ENCODE measurements at places on chromosomes 4 and X.
A peak's percentile ranks its signal among the peaks of the same experiment; 100 is the strongest.

DNA sequence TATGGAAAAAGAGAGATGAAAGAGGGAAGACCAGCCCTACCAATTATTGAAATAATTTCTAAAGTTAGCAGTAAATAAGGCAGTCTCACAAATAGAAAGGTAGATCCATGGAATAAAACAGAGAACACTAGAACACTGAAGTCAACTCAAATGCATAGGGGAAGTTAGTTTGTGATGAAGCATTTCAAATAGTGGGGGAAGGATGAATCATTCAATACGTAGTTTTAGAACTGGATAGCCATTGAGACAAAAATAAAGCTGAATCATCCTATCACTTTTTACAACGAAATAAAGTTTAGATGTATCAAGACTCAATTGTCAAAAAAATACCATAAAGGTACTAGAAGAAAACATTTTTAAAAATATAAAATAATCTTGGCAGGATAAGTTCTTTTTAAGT, 143.2 kb upstream of the DGKK start:
- no peak for DNase-seq

DNA sequence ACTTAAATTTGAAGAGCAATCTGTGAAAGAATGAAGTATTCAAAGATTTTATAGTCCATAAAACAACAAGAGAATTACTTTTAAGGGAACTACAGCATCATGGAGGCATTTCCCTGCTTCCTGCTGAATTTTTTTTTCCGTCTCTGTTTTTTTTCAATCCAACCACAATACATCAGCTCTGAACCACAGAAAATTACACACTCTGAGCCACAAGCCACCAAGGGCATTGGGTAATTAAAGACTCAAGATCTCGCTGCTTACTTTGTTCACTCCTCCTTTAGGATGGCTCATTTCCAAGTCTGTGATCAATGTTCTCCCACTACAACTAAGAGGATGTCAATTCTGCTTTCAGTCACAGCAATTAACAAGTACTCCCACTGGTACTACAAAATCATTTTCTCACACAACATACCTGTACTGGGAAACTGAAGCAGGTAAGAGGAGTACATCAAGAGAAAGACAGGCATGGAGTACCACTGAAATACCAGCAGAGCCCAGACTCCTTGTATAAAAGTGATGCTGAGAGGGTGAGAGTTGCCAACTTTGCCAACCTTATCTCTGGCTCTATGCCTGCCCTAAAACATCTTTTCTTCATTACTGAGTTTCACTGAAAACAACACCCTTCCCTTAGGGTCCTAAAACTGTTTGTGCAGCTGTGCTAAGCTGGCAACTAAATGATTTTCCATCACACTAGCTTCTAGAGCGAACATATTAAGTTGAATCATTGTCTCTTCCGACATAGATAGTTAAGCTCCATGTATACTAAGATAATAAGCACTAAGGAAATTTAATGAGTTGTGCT, 105.8 kb upstream of the MAGEB18 start:
- peak; percentile 48 for DNase-seq

DNA sequence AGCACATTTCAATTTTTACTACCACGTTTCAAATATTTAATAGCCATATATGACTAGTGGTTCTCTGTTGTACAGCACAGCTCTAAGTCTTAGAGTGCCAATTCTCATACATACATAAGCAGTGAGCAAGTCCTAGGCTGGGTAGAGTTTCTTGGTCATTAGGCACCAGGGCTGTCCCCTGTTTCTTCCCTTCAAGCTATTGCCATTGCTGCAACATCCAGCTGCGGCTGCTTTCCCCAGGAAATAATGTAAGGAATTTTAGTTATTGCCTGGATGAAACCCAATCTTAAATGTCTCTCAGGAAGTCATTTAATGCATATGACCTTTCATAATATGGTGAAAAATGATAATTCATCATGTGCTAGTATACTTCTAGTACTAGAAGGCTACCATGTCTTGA, 74.1 kb upstream of the PPP3CA start:
- peak; percentile 12 for DNase-seq

DNA sequence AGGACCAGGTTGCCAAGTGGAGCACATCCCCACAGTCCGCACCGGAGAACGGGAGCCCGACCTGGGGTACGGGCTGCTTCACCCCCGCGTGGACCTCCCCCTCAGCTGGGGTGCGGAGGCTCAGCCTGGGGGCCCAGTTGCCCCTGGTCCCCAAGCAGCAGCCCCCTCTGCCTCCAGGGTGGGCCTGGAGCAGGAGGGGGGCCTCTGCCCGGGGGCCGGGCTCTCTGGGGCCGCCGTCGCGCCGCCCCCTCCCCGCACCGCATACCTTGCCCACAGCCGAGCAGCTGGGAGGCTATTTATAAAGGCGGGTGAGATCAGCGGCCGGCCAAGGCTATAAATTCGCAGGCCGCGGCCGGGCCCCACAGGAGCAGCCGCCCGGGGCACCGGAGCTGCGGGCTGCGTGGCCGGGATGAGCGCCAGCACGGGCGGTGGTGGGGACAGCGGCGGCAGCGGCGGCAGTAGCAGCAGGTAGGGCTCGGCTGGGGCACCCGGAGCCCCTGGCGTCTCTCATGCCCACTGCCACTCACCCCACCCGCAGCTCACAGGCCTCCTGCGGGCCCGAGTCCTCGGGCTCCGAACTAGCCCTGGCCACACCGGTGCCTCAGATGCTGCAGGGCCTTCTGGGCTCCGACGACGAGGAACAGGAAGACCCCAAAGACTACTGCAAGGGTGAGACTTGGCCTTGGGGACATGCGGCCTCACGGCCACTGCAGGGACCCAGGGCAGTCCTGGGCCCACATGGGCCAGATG, at the start of gene SRPK3:
Gene SRPK3 (plus strand): TSS at position 364 of the 750 bp plus-strand sequence. CDS start 46 bp downstream, at position 410.
- peak; percentile 68 for DNase-seq

DNA sequence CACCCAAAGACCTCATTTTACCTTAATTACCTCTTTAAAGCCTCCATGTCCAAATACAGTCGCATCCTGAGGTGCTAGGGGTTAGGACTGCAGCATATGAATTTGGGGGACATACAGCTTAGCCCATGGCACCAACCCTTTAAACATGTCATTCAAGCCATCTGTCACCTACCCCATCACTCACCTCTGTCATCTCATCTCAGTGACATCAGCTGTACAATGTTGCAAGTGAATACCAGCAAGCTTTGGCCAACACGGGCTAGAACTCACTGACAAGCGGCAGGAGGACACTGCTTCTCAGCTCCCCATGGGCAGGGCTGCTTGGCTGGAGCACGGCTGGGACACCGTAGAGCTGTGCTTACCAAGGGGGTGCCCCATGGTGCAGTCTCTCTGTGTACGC, 107.5 kb downstream of the STK32B start:
- DNase-seq, result no peak

- no peak for DNase-seq
These were observed 104.8 kb upstream of the ENPEP start for GRCh38 chr4:110371016-110371770.

GRCh38 chrX:41981481-41982013, 58.2 kb upstream of the CASK start:
- DNase-seq, result no peak

GRCh38 chrX:137427816-137428215, 138.1 kb upstream of the ZIC3 start:
- DNase-seq, result peak; percentile 17

GRCh38 chr4:88040707-88041106, 33.3 kb downstream of the PKD2 start:
- DNase-seq, result no peak

DNA sequence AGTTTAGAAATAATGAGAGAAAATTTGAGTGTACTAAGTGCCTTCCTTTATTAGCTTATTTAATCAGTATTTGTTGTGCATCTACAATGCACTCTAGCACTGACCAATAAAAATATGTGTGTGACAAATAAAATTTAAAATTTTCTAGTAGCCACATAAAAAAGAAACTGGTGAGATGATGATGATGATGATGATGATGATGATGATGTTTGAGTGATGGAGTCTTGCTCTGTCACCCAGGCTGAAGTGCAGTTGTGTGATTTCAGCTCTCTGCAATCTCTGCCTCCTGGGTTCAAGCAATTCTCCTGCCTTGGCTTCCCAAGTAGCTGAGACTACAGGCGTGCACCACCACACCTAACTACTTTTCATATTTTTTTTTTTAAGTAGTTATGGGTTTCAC, 110.2 kb downstream of the RNF150 start:
- no peak for DNase-seq

- DNase-seq, result no peak
These were observed 89.8 kb downstream of the PHKA2 start for GRCh38 chrX:18894156-18894555.

- peak; percentile 25 for DNase-seq
These were observed 4.1 kb downstream of the KDR start for GRCh38 chr4:55121246-55121645.

- no peak for DNase-seq
These were observed 214.4 kb upstream of the CPEB2 start for GRCh38 chr4:14787894-14788293.

GRCh38 chr4:163868445-163868844, 374.0 kb downstream of the TMA16 start:
- no peak for DNase-seq

DNA sequence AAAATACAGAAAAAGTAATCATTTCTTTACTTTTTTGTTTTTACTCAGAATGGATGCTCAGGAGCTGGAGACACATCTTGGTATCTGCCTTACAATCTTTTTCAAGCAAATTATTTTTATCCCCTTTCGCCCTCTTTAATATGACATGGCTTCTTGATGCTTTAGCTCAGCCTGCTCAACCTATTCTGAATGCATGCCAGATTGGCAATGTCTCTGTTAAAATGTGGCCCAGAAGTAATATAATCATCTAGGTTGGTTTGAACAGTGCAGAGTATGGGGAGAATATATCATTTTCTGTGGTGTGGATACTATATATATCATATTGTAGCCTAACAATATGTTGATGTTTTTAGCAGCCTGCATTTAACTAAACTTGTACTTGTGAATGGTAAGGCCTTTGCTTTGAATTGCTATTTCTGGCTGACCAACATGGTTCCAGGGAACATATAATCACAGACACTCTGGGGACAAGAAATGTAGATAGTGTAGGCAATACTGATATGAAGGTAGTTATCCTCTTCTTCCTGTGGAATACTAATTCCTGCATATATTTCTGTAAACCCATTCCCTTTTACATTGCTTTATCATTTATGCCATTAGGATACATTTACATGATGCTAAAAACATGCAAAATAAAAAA, 282.7 kb downstream of the PPP3CA start:
- DNase-seq, result no peak

- no peak for DNase-seq
These were observed 189.1 kb downstream of the SHOX start for GRCh38 chrX:819684-820083.

DNA sequence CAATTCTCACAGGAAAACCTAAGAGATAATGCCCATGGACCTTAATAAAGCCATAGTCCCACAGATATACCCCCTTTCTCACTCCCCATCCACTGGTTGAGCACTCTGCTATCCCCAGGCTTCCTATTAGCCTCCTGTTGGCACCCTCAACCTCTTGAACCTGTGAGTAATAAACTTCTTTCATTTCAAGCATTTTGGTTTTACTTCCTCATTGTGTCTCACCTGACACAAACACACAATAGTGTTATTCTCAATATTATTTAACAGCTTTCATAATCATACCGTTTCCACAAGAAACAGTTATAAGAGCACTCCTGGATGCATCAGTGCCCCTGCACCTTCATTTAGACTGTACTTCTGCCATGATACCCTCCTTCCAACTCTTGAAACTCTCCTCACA, 56.8 kb downstream of the TRPC5 start:
- no peak for DNase-seq

DNA sequence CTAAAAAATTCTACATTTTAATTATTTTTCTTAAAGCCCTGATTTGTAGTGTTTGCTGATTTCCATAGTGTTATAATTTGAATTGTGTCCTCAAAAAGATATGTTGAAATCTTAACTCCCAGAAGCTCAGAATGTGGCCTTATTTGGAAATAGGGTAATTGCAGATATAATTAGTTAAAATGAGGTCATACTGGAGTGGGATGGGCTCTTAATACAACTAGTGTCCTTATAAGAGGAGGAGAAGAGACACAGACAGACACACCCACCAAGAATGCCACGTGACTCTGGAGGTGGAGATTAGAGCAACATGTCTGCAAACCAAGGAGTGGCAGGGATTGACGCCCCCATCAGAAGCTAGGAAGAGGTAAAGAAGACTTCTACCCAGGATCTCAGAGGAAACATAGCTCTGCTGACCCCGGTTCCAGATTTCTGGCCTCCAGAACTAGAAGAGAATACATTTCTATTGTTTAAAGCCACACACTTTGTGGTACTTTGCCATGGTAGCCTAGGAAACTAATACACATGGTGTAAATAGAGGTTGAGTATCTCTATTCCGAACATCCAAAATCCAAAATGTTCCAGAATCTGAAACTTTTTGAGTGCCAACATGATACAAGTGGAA, 70.5 kb upstream of the IRF2 start:
- peak; percentile 32 for DNase-seq

DNA sequence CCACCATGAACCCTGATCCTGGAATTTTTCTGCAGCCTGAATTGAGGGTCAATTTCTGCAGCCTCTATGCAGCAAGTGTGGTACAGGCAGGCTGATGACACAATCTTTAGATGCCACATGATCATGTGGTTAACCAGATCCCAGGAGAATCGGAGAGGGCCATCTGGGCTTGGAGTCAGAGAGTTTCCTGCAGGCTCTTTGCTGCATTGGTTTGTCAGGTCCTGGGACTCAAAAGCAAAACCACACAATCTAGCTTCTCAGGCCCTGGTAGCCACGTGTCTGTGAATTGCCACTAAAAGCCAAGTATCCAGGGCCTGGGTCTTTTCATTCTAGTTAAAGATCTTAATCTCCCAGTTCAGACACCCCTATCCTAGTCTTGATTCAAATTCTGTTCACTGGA, 464.5 kb downstream of the BCOR start:
- no peak for DNase-seq

- peak; percentile 11 for DNase-seq
These were observed 2305.1 kb upstream of the AGA start for GRCh38 chr4:179747218-179747910.

GRCh38 chr4:174318829-174319764, 35.4 kb downstream of the CEP44 start:
- DNase-seq, result peak; percentile 32

DNA sequence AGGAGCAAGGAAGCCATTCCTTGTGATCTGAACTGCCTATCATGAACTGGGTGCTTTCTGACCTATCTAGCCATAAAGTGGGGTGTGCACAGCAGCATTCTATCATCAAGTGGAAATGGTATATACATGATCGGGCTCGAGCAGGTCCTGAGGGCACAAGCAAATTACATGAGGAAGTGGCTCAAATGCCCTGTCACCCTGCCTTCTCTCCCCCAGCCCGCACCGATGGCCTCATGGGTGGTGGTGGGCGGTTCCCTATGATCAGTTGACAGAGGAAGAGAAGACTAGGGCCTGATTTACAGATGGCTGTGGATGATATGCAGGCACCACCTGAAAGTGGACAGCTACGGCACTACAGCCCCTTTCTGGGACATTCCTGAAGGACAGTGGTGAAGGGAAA, 46.3 kb upstream of the BCLAF3 start:
- no peak for DNase-seq

DNA sequence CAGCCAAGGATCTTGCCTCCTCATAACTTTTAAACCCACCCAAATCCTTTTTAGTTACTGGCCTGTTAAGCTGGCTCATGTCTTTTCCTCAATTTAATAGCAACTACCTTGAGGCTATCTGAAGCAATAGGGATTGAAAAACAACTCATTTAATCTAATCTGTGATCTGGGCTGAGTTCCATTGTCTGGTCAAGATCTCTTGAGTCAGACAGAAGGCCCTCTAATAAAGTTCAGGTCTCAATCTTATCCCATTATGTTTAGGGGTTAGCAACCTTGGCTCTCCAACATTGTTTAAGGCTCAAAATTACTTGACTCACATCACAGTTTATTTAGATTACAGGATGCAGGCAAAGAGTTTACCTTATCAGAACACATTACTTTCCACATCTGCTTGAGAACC, 436.1 kb downstream of the ANKRD50 start:
- DNase-seq, result no peak
